ENCODE measurements at places on chromosomes 4 and X.

DNA sequence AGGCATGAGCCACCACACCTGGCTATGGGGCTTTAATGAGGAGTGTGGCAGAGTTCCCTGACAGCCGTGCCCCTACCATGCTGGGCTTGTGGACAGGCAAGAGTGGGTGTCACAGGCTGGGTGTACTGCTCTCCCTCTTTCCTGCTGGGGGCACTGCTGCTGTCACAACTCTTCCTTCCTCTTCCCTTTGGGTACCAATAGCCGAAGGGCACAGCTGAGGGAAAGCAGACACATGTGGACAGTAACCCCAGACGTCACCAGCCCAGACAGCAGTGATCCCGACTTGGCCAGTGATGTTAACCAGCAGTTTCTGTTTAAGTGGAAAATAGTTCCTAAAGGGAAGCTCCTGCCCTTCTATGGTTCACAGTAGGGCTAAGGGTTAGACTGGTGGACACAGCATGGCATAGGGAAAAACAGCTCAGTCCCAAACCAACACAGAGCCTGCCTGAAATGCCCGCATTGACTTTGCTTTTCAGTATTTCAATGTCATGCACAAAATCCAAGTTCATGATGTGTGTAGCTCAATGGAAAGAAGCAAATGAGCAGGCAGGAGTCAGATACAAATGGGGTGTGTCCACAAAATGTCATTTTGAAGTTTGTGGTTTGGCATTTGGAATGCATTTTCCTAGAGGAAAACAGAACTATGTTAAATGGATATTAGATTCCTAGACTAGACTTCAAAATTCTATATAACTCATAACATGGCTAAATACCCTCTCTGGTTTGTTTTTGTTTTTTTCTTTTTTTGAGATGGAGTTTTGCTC lies 24.9 kb upstream of the DDX3X start:
- DNase-seq, result no peak

GRCh38 chr4:153655928-153656327 lies 28.2 kb upstream of the TLR2 start:
- DNase-seq, result no peak

GRCh38 chr4:15506464-15506863 lies 36.8 kb downstream of the CC2D2A start:
- DNase-seq, result no peak

DNA sequence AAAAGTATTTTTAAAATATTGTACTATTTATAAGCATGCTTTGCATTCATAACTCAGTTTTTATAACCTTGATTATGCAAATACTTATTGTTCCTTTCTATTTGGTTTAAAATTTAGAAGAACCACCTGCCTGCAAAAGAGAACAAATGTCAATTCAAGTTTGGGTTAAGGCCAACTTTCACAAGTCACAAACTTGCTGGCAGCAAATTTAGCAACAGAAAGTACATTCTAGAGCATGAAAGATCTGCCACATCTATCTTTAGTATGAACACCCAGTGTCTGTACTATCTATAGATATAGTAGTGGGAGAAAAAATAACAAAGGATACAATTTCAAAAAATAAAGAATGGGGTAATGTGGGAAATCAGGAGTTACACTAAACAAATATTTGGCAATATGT lies 1014.2 kb downstream of the C4orf33 start:
- DNase-seq, result no peak

DNA sequence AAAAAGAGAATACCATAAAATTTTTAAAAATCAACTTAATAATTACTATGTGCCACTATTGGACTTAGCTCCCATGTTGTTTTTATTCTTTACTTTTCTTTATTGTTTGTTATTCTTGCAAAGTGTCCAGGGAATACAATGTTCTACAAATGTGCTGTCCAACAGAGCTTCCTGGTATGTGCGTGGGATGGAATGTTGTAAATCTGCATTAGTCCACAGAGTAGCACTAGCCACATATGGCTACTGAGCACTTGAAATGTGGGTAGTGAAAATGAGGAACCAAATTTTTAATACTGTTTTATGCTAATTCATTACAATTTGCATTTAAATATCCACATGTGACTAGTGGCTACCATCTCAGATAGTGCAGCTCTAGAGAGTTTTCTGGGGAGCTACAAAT lies 14.3 kb upstream of the CORIN start:
- no peak for DNase-seq

- no peak for DNase-seq
These were observed 15.9 kb upstream of the XKRX start for GRCh38 chrX:100944601-100945000.

DNA sequence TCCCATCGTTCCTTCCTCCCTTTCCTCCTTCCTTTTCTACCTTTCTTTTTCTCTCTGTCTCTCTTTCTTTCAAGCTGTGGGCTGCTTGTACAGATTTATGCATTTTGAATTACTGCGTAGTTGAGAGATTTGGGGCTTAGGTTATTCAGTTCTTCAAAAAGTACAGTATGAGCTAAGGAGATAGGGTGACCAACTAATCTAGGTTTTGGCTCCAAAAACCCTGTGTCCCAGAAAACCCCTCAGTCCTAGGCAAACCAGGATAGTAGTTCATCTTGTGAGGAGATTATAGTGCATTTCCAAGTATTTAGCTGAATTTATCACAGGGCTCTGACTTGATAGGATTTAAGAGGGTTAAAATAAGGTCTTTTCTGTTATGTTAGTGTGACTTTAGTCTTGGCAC lies 64.5 kb downstream of the NFKB1 start:
- DNase-seq, result no peak

DNA sequence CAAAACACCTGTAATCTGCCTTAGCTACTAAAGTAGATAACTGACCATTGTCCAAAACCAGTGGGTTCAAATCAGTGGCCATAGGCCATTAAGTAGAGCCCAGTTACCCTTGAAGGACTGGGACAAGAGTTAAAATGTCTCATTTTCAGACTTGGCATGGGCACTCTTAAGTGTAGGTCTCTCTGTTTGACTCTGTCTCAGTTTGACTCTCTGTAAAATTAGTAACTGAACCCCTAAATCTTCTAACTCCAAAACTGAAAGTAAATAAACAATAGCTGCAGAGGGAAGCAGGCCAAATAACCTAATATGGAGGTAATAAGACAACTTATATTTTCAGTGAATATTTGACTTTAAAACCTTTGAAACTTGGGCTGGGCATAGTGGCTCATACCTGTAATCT lies 89.1 kb downstream of the SLC16A2 start:
- no peak for DNase-seq

- DNase-seq, result no peak
These were observed 1066.0 kb downstream of the FSTL5 start for GRCh38 chr4:161097821-161098220.

- DNase-seq, result no peak
These were observed 147.6 kb upstream of the TBC1D9 start for GRCh38 chr4:140903522-140904475.

- DNase-seq, result no peak
These were observed 211.9 kb downstream of the PTTG2 start for GRCh38 chr4:38172078-38172477.

DNA sequence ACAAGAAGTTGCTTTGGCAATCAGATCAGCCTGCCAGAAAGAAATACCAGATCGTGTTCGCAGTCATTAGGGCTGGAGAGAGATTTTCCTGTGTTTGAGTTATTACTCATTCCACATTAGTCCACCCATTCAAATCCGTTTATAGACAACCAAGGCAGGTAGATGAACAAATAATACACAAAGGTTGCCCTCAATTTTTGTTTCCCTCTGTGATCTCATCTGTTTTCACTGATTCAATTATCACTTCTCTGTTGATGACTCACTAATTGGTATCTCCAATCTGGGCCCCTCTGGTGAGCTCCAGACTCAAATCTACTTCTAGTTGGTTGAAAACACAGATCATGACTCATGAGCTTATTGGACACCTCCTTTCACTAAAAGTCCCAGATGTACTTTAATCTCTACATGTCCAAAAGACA lies 54.5 kb downstream of the CHM start:
- no peak for DNase-seq

DNA sequence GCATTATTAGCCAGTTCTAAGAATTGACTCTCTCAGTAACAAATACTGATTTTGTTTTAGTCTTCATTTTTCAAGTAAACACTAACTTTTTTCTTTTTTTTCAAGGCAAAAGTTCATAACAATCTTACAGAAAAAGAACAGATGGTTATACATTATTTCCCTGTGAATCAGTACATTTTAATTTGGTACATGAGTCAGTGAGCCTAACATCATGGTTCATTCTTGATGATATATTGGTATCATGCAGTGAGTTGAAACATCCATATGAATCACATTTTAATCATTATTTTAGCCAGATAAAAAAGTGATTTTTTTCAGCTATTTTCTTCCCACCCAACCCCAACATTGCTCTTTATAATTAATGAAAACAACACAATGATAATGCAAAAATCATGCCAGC lies 184.3 kb upstream of the TACR3 start:
- DNase-seq, result peak; percentile 48

DNA sequence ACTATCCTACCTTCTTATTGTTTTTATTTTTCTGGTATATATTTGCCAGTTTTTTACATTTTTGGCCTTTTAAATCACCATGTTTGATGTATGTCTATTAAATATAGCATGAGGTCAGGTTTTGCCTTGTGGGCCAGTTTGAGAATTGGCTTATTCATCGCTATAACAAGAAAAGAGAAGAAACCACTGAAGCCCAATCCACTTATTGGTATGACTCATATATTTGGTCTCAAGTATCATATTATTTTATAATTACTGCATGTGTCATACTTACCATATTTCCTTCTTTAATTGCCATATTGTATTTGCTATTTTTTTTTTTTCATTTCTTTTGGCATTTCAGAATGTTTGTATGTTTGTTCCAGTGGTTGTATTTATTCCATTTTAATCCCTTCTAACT lies 99.3 kb downstream of the IRF2 start:
- no peak for DNase-seq

DNA sequence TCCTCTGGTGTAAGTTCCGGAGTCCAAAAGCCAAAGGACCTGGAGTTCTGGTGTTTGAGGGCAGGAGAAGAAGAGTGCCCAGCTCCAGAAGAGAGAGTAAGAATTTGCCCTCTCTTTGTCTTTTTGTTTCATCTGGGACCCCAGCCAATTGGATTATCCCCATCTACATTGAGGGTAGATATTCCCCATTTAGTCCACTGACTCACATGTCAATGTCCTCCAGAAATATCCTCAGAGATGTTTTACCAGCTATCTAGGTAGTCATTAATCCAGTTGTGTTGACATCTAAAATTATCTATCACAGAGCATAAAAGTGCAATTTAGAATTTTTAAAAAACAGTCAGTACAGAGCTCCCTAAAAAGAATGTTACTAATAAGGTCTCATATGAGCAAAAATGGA lies 132.9 kb upstream of the TMEM47 start:
- DNase-seq, result no peak

GRCh38 chr4:99043346-99043745 lies 45.2 kb downstream of the ADH5 start:
- DNase-seq, result no peak

GRCh38 chrX:44043496-44043895 lies 70.3 kb upstream of the NDP start:
- DNase-seq, result no peak

GRCh38 chr4:155602351-155603140 lies 64.1 kb upstream of the GUCY1A1 start:
- DNase-seq, result no peak

DNA sequence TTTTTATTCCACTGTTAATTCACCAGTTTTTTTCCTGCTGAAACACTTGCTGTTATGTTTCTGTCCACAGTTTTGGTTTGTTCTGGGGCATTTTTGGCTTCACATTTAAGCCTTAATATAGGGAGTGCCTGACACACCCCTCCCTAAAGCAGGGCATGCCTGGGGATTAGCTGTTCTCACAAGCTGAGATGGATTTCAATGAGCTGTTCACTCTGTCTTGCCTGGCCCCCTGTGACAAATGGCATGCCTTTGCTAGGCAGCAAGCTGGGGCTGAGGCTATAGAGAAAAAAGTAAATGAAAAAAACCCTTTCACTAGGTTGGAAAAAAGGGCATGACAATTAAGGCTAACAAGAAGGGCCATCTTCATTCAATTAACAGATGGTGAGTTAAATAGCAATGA lies 22.4 kb downstream of the LPAR4 start:
- no peak for DNase-seq

DNA sequence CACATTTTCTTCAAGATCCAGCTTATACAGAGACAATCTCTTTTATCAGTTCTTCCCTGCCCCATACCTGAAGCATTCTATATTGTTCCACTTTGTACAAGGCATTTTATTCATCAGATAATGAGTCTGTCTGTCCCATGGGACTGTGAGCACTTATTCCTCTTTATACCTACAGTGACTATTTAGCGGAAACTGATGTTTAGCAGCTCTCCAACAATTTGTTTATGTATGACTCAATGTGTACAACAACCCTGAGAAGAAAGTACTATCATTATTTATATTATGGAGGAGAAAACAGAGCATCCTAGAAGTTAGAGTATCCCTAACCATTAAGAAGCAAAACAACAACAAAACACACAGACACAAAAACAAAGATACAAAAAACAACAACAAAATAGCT lies 306.5 kb downstream of the PRDM5 start:
- no peak for DNase-seq

GRCh38 chrX:110277609-110278008 lies 40.3 kb downstream of the AMMECR1 start:
- no peak for DNase-seq

- DNase-seq, result no peak
These were observed 72.8 kb upstream of the GABRA2 start for GRCh38 chr4:46462733-46463132.

- DNase-seq, result no peak
These were observed 252.3 kb upstream of the RASGEF1B start for GRCh38 chr4:81723927-81724587.

- DNase-seq, result peak; percentile 18
These were observed 4.6 kb upstream of the MAD2L1 start for GRCh38 chr4:120071192-120071795.

GRCh38 chr4:139330283-139330682 lies 28.0 kb upstream of the NDUFC1 start:
- no peak for DNase-seq

GRCh38 chr4:30875658-30876269 lies 155.6 kb downstream of the PCDH7 start:
- no peak for DNase-seq
